GM23248 (cell line): ENCODE measurements at places on chromosomes 12 and 14. TPM values are rescaled to one million over a fixed set of nuclear protein-coding genes. Genes with fewer than 3 reads are reported as not detected.

DNA sequence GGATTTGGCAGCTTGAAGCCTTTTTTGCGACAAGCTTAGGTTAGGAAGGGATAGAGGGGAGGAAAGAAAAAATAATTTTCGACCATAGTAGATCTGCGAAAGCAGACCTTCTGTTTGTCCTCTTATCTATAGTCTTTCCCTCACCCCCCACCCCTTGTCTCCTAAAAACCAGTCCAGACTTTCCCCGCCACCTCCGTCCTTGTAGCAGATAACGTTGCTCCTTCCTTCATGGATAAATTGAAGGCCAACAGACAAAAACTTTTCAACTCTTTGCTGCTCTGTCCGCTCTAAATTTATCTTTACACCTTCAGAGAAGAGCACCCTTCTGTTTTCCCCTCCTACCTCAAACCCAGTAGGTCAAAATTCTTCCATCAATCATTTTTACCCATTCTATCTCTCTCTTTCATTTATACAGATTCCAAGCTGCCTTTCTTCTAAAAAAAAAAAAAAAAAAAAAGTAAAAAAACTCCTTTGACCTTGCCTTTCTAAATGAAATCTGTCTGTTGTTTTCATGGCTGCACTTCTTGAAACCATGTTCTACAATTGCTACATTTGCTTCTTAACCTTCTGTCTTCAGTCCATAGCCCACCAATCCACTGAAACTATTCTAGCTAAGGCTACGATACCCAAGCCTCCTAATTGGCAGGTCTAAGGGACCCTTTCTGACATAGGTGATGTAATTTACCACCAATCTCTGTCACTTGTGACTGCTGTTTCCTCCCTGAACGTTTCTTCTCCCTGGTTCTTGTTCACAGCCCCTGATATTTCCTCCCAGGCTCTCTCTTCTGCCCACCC lies 11.1 kb upstream of the NEMF start:
- DNase-seq, result peak; percentile 31

DNA sequence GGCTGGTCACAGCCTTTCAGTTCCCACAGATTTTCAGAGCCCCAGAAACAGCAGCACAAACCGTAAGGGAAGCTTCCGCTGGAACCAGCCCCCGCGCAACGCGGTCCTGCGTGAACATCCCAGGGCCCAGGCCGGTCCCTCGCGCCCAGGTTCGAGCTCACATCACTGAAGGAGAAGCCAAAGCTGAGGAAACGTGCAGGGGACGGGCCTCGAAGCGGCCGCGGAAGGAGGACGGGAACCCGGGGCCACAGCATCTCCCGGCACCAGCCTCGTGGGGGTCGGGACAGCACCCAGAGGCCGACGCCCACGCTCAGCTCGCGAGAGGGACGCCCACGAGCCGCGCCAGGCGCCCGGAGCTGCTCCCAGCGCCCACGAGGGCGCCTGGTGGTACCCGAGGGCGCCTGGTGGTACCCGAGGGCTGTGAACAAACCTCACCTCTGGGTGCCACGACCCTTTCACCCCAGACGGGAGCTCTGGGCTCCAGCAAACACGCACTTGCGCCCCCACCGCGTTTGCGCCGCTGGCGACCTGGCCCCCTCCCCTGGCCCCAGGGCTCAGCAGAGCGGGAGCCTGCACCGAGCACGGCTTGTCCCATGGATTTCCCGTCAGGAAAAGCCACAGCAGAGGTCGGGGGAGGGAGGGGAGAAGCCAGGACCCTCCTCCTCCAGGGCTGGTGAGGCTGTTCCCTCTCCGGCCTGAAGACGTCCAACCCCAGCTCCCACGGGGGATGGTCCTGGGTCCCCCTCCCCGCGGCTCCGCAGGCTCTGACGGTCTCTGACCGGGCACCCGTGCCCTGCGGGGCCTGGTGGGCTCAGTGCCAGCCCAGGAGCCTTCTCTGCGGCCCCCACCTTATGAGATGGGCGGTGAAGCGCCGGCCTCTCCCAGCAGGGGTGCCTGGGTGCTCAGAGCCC lies 6.9 kb downstream of the LRCOL1 start:
- DNase-seq, result no peak

Gene LRTM2
- not detected in 2 replicates for polyA plus RNA-seq

Gene KRT6B
- polyA plus RNA-seq, result not detected in 2 replicates

- peak; percentile 61 for DNase-seq
Measured at GRCh38 chr12:118371321-118372282, 1.1 kb downstream of the TAOK3 start.

Gene DHRS2
- not detected in 2 replicates for polyA plus RNA-seq

DNA sequence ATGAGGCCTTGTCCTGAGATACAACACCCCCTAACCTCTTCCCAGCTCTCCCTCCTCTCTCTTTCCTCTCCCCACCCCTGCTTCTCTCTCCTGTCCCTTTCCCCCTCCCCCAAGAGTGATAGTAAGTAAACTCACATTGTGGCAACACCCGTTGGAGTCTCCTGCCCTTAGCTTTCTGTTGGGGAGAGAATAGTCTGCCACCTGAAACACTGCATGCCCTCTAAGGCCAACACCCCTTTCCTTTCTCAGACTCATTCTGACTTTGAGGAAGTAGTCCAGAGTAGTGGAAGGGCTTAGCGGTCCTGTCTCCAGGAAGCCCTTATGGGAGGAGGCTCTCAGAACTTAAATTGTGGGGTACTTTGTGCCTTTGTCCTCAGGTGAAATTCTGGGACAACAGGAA lies 95.2 kb downstream of the PRKCH start:
- no peak for DNase-seq

GRCh38 chr14:102683399-102684297 lies 91.2 kb downstream of the RCOR1 start:
- DNase-seq, result no peak

- DNase-seq, result peak; percentile 97
Measured at GRCh38 chr12:124774462-124775167, 89.0 kb downstream of the SCARB1 start.

Gene LRRK2
- 1.7 and 1.8 TPM in 2 replicates for polyA plus RNA-seq

GRCh38 chr12:13716119-13716518 lies 265.3 kb downstream of the GRIN2B start:
- DNase-seq, result no peak

- no peak for DNase-seq
Measured at GRCh38 chr12:30878024-30878423, 48.5 kb upstream of the TSPAN11 start.
